Calu3 (cell line): ENCODE measurements at places on chromosomes 11 and 22. TPM values are rescaled to one million over a fixed set of nuclear protein-coding genes. Genes with fewer than 3 reads are reported as not detected.
A peak's percentile ranks its signal among the peaks of the same experiment; 100 is the strongest.

DNA sequence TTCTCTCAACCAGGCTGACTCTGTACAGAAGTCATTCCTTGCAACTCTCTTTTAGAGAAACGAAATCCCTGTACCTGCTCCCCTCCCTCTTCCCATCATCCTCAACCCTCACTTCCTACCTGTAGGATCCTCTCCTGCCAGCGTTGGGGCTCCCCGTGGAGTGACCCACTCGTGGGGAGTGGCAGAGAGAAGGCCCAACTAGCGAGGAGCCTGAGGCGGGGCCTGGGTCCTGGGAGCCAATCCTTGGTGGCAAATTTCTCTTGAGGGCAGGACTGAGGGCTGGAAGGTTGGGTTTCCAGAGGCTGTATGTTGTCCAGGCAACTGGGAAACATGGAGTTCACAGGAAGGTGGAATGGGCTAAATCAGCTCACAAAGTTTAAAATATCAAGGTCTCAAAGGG is 10.4 kb downstream of the NHERF4 start:
- no peak overlapping the region for H3K4me3 ChIP-seq
- H3K36me3 ChIP-seq: peaks cover 6% of the 10 kb centered on the region
- H3K27me3 ChIP-seq: peaks cover 12% of the 10 kb centered on the region
- H3K4me1 ChIP-seq: peaks cover 9% of the 10 kb centered on the region

DNA sequence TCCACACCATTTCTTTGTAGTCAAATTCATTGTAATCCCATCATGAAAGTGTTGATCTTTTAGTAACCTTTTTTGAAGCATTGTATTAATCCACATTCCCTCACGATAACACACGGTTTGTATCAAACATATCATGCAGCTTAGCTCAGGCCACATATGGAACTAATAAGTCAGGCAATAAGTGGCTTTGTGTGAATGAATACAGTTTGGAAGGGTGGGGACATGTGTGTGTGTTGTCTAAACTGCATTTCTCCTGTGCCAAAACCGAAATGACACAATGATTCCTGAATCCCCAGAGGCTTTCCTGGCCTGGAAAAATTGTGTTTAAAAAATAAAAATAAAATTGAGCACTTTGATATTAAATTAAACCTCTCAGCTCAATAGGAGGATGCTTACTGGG is 98.3 kb downstream of the WNT11 start:
- no peaks in the 10 kb centered on the region for H3K4me1 ChIP-seq
- H3K4me3 ChIP-seq: no peak overlapping the region
- no peak overlapping the region for H3K27ac ChIP-seq
- no peak for DNase-seq
- H3K27me3 ChIP-seq: no peaks in the 10 kb centered on the region
- no peaks in the 10 kb centered on the region for H3K36me3 ChIP-seq

TAF10 gene
- 175 and 187 TPM in 2 replicates for total RNA-seq

GRCh38 chr11:44538375-44539054 is 26.9 kb upstream of the CD82 start:
- no peaks in the 10 kb centered on the region for H3K36me3 ChIP-seq
- DNase-seq: peak; percentile 82
- H3K27ac ChIP-seq: no peak overlapping the region

DNA sequence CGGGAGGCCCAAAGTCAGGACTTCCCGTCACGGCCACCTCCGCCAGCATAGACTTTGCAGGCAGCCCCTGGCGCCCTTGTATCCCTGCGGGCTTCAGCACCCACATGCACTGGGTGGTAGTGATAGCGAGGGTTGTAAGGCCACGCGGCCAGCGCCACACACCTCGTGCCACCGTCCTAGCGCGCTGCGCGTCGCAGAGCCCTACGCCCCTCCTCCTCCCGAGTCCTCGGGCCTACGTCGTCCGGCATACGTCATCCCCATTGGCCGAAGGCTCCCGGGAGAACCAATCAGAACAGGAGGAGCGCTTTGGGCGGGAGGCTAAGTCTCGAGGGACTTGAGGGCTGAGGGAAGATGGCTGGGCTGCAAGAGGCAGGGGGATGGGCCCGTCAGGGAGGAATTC is 1.3 kb upstream of the BTBD18 start:
- H3K4me3 ChIP-seq: no peak overlapping the region
- no peaks in the 10 kb centered on the region for H3K27me3 ChIP-seq

GRCh38 chr11:3090096-3090901 is 33.1 kb upstream of the CARS1 start:
- H3K27me3 ChIP-seq: peaks cover 9% of the 10 kb centered on the region
- H3K4me3 ChIP-seq: no peak overlapping the region
- H3K4me1 ChIP-seq: peaks cover 21% of the 10 kb centered on the region

DNA sequence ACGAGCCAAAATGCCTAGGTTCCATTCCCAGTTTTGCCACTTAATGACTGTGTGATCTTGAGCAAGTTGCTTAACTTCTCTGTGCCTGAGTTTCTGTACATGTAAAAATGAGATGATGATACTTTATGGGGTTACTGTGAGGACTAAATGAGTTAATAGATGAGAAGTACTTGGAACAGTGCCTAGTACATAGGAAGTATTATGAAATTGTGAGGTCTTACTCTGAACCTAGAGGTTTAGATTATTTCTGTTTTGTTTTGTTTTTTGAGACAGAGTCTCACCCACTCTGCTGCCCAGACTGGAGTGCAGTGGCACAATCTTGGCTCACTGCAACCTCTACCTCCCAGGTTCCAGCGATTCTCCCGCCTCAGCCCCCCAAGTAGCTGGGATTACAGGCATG is 227.0 kb upstream of the POU2AF2 start:
- H3K27me3 ChIP-seq: peaks cover 12% of the 10 kb centered on the region
- H3K27ac ChIP-seq: no peak overlapping the region
- no peaks in the 10 kb centered on the region for H3K36me3 ChIP-seq
- no peaks in the 10 kb centered on the region for H3K4me1 ChIP-seq

GRCh38 chr11:73047773-73048371 is 94.2 kb downstream of the FCHSD2 start:
- peaks cover 8% of the 10 kb centered on the region for H3K4me1 ChIP-seq
- no peak overlapping the region for H3K27ac ChIP-seq
- no peak for DNase-seq
- no peaks in the 10 kb centered on the region for H3K36me3 ChIP-seq

DNA sequence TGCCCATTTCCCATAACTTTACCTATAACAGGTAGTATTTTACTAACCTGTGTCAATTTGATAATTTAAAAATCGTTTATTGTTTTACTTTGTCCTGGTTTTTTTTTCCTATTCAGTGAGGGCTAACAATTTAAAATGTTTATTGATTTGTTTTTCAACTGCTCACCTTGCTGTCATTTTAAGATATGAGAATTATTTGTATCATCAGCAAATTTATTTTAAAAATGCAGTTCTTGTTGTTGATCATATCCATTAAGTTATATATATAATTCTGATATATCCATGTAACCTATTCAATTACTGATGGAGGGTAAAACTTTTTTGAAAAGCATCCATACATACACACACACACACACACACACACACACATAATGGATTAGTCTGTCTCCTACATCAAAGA is 24.8 kb downstream of the RRAS2 start:
- no peaks in the 10 kb centered on the region for H3K36me3 ChIP-seq
- no peak overlapping the region for H3K4me3 ChIP-seq
- no peaks in the 10 kb centered on the region for H3K27me3 ChIP-seq
- no peak overlapping the region for H3K27ac ChIP-seq
- peaks cover 25% of the 10 kb centered on the region for H3K4me1 ChIP-seq

GRCh38 chr11:79481795-79482194 is 41.0 kb upstream of the TENM4 start:
- no peak for DNase-seq
- H3K36me3 ChIP-seq: no peaks in the 10 kb centered on the region
- no peak overlapping the region for H3K27ac ChIP-seq
- H3K27me3 ChIP-seq: no peaks in the 10 kb centered on the region
- no peaks in the 10 kb centered on the region for H3K4me1 ChIP-seq

OR6A2 gene
- total RNA-seq: 0.09 TPM in 1 of 2 replicates, not detected in the other

GRCh38 chr11:61108847-61109585 is 6.7 kb downstream of the CD5 start:
- no peaks in the 10 kb centered on the region for H3K4me1 ChIP-seq
- H3K36me3 ChIP-seq: no peaks in the 10 kb centered on the region
- H3K4me3 ChIP-seq: no peak overlapping the region
- H3K27me3 ChIP-seq: peaks cover 29% of the 10 kb centered on the region

- DNase-seq: no peak
- H3K4me1 ChIP-seq: peaks cover 81% of the 10 kb centered on the region
These were observed 17.7 kb upstream of the TMEM123 start for GRCh38 chr11:102470251-102470650.

GRCh38 chr11:92829671-92830070 is 139.8 kb upstream of the MTNR1B start:
- no peak overlapping the region for H3K4me3 ChIP-seq
- DNase-seq: no peak
- no peaks in the 10 kb centered on the region for H3K36me3 ChIP-seq
- no peaks in the 10 kb centered on the region for H3K4me1 ChIP-seq
- peaks cover 16% of the 10 kb centered on the region for H3K27me3 ChIP-seq

- H3K27ac ChIP-seq: no peak overlapping the region
- no peak overlapping the region for H3K4me3 ChIP-seq
- no peaks in the 10 kb centered on the region for H3K36me3 ChIP-seq
- no peaks in the 10 kb centered on the region for H3K27me3 ChIP-seq
- no peaks in the 10 kb centered on the region for H3K4me1 ChIP-seq
- no peak for DNase-seq
These were observed 118.8 kb upstream of the CADM1 start for GRCh38 chr11:115623021-115623451.

NXPE2 gene
- total RNA-seq: not detected in 2 replicates

DNA sequence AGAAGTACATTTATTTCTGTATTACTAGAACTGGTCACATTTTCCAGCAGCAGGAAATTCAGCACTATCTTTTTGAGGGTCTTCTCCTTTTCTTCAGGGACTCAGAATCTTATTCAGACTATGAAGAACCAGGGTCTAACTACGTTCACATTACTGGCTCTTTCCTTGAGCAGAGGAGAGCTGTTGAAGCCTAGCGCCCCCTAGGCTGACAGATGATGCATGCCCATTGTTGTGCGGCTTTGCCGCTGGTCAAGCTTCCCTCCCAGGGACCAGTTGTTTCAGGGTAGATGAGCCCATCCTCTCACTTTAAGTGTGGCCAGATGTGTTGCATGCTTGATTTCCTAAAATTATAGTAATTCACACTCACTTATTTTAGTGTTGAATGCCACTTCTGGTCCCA is 168.2 kb upstream of the PDGFD start:
- no peaks in the 10 kb centered on the region for H3K36me3 ChIP-seq
- no peak overlapping the region for H3K4me3 ChIP-seq

GRCh38 chr22:21837248-21837979 is 30.0 kb downstream of the MAPK1 start:
- H3K27ac ChIP-seq: peak overlapping the region; percentile 34
- H3K27me3 ChIP-seq: no peaks in the 10 kb centered on the region
- DNase-seq: no peak
- H3K4me1 ChIP-seq: peaks cover 28% of the 10 kb centered on the region

GRCh38 chr22:25061605-25062376 is 109.3 kb downstream of the KIAA1671 start:
- H3K4me1 ChIP-seq: no peaks in the 10 kb centered on the region
- no peaks in the 10 kb centered on the region for H3K27me3 ChIP-seq
- H3K27ac ChIP-seq: no peak overlapping the region
- no peaks in the 10 kb centered on the region for H3K36me3 ChIP-seq
- no peak for DNase-seq

DNA sequence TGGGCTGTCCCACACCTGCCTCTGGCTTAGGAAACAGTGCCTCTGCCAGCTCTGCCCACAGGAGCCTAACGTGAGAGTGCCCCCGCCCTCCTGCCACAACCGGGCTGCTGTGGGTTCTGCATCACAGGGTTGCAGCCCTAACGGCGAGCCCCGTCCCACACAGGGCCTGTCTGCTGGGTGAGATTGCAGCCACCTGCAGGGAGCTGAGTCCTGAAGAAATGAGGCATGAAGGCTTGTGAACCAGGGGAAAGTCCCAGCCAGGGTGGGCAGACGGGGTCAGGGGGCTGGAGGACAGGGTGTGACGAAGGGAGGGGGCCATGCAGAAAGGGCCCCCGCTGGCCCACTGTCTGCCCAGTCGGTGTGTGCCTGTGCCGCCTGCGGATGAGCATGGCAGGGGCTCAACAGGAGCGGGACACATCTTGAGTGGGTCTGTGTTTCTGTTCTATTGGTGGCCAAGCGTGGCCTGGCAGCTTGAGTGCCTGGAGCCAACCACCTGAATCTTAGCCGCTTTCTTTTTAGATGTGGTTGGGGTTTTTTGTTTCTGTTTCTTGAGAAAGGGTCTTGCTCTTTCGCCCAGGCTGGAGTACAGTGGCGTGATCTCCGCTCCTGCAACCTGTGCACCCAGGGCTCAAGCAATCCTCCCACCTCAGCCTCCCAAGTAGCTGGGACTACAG is 38.9 kb downstream of the CTTN start:
- no peaks in the 10 kb centered on the region for H3K27me3 ChIP-seq
- no peak for DNase-seq
- H3K4me3 ChIP-seq: no peak overlapping the region
- H3K36me3 ChIP-seq: peaks cover 76% of the 10 kb centered on the region
- no peaks in the 10 kb centered on the region for H3K4me1 ChIP-seq

YPEL4 gene
- 0.28 TPM in 1 of 2 replicates, not detected in the other for total RNA-seq

DNA sequence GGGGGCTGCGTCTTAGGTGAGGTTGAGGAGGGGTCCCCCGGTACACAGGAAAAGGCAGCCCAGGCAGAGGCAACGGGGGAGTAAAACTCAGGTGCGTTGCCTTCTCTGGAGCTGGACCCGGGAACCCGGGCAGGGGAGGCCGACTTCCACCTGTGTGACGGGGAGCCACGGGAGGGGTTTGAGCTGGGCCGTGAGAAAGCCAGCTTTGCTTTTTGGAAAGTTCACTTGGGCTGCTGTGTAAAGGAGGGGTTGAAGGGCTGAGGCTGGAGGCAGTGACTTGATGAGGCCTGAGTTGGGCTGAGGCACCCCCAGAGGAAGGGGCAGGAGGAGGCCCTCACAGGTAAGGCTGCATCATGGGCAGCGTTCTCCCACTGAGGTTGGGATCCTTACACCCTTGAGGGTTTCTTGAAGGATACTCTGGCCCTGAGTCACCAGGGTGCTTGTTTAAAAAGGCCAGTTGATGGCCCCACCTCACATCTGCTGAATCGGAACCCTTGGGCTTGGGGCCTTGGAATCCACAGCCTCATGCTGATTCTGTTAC is 47.2 kb downstream of the CHRDL2 start:
- H3K4me3 ChIP-seq: peak overlapping the region; percentile 15
- DNase-seq: no peak
- peaks cover 42% of the 10 kb centered on the region for H3K27me3 ChIP-seq
- no peaks in the 10 kb centered on the region for H3K4me1 ChIP-seq
- H3K27ac ChIP-seq: no peak overlapping the region

DNA sequence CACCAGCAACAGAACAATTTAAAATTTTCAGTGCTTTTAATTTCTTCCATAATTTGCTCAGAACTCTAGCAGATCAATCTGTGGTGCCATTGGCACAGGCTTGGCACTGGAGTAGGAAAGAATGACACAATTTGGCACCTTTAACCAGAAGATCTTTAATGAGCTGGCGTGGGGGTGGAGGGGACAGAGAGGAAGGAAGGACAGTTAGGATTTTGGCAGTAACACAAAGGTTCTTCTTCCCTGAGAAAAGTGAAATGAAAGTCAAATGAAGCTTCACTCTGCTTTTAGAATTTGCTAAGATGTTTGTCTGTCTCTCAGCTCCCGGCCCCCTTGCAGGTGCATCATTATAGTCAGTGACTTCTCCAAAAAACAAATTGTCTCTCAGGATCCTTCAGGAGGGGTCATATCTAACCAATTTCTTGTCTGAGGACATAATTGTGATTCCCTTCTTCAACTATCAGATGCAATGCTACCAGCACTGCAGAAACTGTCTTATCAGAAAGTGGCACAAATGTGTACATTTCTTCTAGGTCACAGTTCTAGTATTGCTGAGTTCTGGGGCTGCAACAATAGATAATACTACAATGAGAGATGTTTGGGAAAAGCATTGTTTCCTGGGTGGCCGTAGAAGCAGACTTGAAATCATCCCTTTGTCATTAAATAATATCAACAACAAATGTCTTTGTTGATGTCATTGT is 66.8 kb downstream of the CSTPP1 start:
- DNase-seq: no peak
- peaks cover 13% of the 10 kb centered on the region for H3K4me1 ChIP-seq
- no peak overlapping the region for H3K27ac ChIP-seq
- no peak overlapping the region for H3K4me3 ChIP-seq
- no peaks in the 10 kb centered on the region for H3K27me3 ChIP-seq

C22orf42 gene
- total RNA-seq: not detected in 2 replicates
